ENCODE measurements at places on chromosomes 3 and 15. TPM values are rescaled to one million over a fixed set of nuclear protein-coding genes. Genes with fewer than 3 reads are reported as not detected.

GP9 gene
- total RNA-seq: not detected

DNA sequence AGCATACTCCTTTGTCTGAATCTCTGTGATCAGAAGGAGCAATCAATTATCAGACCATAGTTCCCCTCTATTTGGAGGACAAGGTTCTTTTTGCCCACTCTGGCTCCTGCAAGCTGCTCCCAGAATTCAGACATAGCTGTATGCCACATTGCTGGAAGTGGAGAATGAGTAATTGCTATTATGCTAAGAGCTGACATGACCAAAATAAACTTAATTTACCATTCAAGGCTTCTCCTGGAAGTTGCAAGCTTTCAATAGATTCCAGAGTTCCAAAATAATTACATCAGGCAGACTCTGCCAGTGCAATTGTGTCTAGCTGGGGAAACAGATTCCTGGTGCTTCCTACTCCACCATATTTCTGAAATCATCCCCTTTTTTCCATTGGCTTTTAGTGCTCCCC lies 7.6 kb upstream of the DRD3 start:
- H3K36me3 ChIP-seq: no peaks in the 10 kb centered on the region
- DNase-seq: no peak
- H3K27me3 ChIP-seq: peaks cover 8% of the 10 kb centered on the region
- H3K27ac ChIP-seq: no peak overlapping the region
- H3K4me3 ChIP-seq: no peak overlapping the region
- H3K4me1 ChIP-seq: no peaks in the 10 kb centered on the region

DNA sequence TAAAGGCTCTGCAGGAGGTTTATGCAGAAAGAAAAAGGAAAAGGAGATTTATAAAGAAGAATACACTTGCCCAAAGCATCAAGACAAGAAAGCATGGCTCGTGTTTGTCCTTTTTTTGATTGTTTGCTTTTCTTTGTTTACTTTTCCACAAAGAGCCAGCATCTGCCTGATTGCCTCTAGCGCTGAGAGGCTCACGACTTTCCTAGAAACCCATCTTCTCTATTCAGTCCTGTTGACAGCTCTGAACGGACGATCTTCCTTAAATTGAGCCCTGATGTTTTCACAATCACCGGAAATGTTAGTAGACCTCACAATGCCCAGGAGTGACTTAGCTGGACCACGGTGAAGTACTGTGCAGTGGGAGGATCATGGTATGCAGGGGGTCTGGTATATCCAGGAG lies 12.4 kb downstream of the GP5 start:
- no peak overlapping the region for H3K27ac ChIP-seq
- H3K4me1 ChIP-seq: no peaks in the 10 kb centered on the region
- no peak for DNase-seq
- peaks cover 23% of the 10 kb centered on the region for H3K27me3 ChIP-seq
- peaks cover 4% of the 10 kb centered on the region for H3K36me3 ChIP-seq

GRCh38 chr3:183193762-183194689 lies 31.5 kb upstream of the LAMP3 start:
- no peak overlapping the region for H3K4me3 ChIP-seq
- no peak for DNase-seq
- H3K36me3 ChIP-seq: no peaks in the 10 kb centered on the region
- no peaks in the 10 kb centered on the region for H3K27me3 ChIP-seq

DNA sequence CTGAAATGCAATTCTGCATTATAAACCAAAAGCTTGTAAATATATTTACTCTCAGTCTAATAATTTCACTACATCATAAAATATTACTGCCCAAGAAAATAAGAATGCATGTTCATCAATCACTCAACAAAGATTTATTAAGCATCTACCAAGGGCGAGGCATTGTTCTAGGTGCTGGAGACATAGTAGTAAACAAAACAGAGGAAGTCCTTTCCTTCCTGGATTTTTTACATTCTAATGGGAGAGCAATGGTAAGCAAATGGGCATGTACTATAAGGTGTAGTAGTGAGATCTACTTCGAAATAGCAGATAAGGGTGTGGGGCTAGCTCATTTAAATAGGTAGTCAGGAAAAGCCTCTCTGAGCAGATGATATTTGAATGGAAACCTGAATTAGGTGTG lies 10.8 kb upstream of the ZFYVE19 start:
- H3K4me1 ChIP-seq: peaks cover 23% of the 10 kb centered on the region
- H3K27me3 ChIP-seq: no peaks in the 10 kb centered on the region
- DNase-seq: no peak
- H3K27ac ChIP-seq: no peak overlapping the region

DNA sequence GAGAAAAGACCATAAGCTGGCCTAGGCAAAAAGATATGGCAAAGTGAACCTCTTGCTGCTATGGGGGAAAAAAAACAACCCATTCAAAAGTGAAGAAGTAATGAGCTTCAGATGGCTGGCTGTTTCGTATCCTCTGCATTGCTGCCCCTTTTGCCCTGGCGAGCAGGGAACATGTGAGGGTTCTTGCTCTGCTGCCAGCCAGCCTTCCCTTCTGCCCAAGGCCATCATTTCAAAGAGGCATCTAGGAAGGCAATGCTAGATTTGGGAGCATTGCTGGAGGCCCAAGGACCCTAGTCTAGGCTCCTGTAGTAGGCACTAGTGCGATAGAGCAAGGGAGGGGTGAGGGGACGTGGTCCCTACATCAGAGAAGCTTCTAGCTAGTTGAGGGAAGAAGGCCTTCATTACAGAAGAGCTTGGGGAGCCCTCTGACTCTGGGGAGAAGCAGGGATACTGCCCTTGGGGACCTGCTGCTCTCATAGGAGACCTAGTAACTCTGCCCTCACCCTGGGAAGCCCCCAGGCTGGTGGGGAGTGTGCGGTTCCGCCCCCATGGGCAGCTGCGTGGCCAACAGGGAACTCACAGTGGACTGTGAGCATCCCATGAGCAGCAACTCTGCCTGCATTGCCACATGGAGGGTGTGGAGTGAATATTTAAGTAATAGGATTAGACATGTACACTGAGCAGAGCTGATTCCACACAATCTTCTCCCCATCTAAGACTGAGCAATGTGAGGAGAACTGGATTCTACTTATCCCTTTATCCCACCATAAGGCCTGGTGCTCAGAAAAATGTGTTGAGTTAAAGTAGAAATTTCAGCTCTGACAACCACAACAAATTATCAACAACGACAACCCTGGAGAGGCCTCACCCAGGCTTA lies 21.3 kb downstream of the ITGA11 start:
- no peaks in the 10 kb centered on the region for H3K36me3 ChIP-seq
- H3K27me3 ChIP-seq: peaks cover 6% of the 10 kb centered on the region
- no peak overlapping the region for H3K27ac ChIP-seq
- no peak for DNase-seq

- H3K27me3 ChIP-seq: peaks cover 17% of the 10 kb centered on the region
- H3K36me3 ChIP-seq: peaks cover 19% of the 10 kb centered on the region
- peak overlapping the region; percentile 97 for H3K27ac ChIP-seq
- peaks cover 16% of the 10 kb centered on the region for H3K4me1 ChIP-seq
These were observed 53.6 kb downstream of the FEZF2 start for GRCh38 chr3:62319570-62320243.

DNA sequence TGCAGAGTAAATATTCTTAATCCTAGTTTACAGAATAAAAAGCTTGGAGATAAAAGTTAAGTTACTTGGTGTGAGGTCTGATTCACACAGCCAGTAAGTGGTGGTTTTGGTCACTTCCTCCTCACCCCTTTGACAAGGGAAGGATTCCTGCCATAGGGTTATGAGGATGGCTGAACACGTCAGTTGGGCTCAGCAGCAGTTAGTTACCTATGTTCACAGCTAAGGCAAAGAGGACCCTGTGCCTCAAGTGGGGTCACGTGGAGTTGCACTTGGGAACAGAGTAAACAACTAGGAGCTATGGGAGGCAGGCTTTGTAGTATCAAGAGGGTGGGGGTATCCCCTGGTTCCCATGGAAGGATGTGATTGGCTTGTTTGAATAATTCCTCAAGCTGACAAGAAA lies 232.2 kb downstream of the UBE2E2 start:
- peaks cover 3% of the 10 kb centered on the region for H3K27me3 ChIP-seq
- H3K4me1 ChIP-seq: peaks cover 23% of the 10 kb centered on the region
- no peak for DNase-seq
- H3K36me3 ChIP-seq: no peaks in the 10 kb centered on the region

DNA sequence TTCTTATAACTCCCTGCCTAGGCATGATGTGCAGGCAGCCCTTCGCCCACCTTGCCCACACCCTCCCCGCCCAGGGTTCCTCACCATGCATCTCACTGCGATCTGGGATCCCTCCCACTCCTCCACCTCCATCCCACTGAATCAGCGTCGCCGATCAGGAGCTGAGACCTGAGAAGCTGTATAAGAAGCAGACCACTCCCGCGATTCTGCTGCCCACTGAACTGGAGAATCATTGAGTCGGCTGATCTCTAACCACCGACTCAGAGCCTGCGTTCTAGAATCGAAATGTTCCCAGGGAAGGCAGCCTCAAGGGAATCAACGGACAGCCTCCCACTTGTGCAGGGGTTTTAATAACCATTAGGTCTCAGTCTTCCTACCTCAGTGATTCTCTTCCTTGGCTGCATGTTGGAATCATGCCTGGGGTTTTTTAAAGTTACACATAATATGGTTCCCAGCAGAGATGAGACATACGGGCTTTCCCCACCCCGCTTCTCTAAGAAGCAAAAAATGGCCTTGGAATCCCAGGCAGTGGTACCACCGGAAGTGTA lies 60.2 kb downstream of the TMEM44 start:
- H3K4me3 ChIP-seq: no peak overlapping the region
- DNase-seq: no peak
- no peaks in the 10 kb centered on the region for H3K36me3 ChIP-seq
- H3K4me1 ChIP-seq: no peaks in the 10 kb centered on the region

DNA sequence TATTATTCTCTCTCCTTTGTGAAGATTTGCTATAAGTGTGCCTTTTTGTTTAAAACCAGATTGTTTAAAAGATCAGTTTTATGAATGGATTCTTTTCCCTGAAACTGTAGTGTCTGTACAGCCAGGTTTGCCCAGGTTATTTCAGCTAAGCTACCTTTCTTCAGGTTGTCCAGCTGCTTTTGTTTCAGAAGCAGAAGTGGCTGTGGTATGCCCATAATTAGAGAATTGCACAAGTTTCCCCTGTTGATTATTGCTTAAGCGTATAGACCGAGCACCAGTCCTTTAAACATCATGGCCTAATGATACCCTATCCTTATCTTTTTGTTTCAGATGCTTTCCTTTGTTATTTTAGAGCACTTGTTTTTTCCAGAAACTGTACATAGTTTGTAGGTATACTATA lies 10.2 kb downstream of the ASB7 start:
- H3K36me3 ChIP-seq: peaks cover 46% of the 10 kb centered on the region
- H3K27ac ChIP-seq: no peak overlapping the region
- H3K4me3 ChIP-seq: no peak overlapping the region
- H3K4me1 ChIP-seq: peaks cover 7% of the 10 kb centered on the region

DNA sequence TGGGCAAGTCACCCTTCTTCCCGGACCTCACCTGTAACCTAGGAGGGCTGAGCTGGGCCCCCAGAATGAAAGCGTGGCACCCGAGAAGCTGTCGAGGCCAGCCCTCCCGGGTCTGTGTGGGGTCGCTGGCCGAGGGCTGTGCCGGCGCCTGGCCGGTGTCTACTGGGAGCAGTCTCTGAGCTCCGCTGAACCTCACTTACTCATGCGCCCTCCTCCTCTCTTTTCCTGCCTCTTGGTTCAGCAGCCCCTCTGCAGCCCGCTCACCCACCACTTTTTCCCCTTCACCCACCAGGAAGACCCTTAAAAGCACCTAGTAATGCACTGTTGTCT lies 419 bp downstream of the HYKK start:
- H3K27me3 ChIP-seq: peaks cover 4% of the 10 kb centered on the region
- DNase-seq: peak; percentile 7
- peaks cover 29% of the 10 kb centered on the region for H3K4me1 ChIP-seq
- peak overlapping the region; percentile 95 for H3K4me3 ChIP-seq

DNA sequence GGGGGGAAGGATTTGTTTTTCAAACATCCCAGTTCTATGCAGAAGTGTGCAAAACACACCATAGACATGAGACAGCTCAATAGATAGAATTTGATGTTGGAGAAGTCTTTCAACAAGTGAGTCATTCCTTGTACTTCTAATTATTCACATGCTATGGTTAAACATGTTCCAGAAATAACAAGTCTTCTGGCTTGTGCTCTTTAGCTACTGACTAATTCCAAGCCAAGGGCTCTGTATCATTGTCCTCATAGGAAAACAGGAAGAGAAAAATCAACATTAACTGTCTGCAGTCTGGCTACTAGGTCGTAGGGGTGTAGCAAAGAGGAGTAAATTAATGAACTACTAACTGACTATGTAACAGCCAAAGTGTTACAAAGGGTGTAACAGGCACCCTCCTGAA lies 25.8 kb downstream of the LDHAL6B start:
- H3K4me1 ChIP-seq: peaks cover 3% of the 10 kb centered on the region
- no peak for DNase-seq
- H3K27me3 ChIP-seq: peaks cover 9% of the 10 kb centered on the region
- H3K27ac ChIP-seq: no peak overlapping the region

DNA sequence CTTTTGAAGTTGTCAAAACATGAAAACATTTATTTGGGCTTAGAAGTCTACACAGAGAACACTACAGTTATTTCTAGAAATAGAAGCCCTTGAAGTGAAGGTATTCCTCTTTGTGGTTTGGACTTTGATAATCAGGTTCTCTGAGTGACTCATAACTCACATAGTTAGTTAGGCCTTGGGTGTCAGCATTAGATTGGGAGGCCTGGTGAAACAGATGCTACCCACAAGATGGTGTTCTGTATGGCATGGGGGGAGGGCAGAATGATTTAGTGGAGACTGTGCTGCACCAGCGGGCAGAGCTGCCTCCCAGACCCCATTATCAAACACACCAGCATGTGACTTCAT lies 108.9 kb upstream of the ETV5 start:
- H3K4me3 ChIP-seq: no peak overlapping the region
- DNase-seq: peak; percentile 34
- H3K4me1 ChIP-seq: peaks cover 22% of the 10 kb centered on the region
- H3K36me3 ChIP-seq: no peaks in the 10 kb centered on the region
- H3K27ac ChIP-seq: no peak overlapping the region

GRCh38 chr15:52139599-52140462 lies 27.3 kb upstream of the BCL2L10 start:
- no peaks in the 10 kb centered on the region for H3K27me3 ChIP-seq
- peak overlapping the region; percentile 63 for H3K27ac ChIP-seq
- H3K4me1 ChIP-seq: peaks cover 18% of the 10 kb centered on the region
- DNase-seq: peak; percentile 76
- no peak overlapping the region for H3K4me3 ChIP-seq

DNA sequence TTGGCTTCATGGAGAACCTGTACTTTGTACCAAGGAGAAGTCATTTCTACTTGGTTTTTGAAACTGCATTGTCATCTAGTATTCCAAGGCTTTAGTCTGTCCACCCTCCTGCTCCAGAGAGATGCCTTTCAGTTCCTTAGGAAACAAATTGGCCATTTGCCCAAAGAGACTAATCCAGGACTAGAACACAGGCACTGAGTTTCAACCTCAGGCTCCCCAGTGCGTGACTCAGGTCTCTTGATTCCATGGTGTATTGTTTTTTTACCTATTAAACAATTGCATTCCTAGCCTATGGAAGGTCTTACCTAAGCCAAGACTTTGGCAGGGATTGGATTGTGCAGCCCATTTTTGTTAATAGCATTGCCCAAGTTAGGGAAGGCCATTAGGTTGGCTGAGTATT lies 214.8 kb upstream of the CTDSPL start:
- H3K27me3 ChIP-seq: peaks cover 3% of the 10 kb centered on the region
- H3K36me3 ChIP-seq: no peaks in the 10 kb centered on the region
- H3K4me3 ChIP-seq: no peak overlapping the region

- no peak overlapping the region for H3K27ac ChIP-seq
- H3K4me3 ChIP-seq: no peak overlapping the region
- no peak for DNase-seq
- H3K4me1 ChIP-seq: peaks cover 21% of the 10 kb centered on the region
These were observed 140.4 kb downstream of the NFKBIZ start for GRCh38 chr3:101989578-101990200.
